ENCODE measurements at places on chromosomes 1 and 21.

GRCh38 chr1:28282426-28283407, 23.4 kb downstream of the SESN2 start:
- no peak for DNase-seq

DNA sequence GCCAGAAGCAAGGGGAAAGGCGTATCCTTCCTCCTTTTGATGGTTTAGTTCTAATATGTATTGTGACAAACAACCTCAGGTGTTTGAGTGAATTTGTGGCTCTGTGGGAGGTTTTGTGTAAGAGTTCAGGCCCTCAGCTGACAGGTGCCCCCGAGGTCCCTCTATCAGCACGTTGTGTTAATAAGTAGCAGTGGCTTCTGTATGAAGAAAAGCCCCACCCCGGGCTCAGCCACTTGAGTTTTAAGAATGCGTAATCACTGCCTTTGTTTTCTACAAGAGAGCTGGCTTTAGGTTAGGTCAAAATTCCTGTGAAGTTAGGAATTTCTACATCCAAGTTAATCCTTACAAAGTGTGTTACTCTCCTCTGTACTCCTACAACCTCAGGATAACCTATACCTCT, 92.4 kb upstream of the PGBD5 start:
- DNase-seq: no peak

DNA sequence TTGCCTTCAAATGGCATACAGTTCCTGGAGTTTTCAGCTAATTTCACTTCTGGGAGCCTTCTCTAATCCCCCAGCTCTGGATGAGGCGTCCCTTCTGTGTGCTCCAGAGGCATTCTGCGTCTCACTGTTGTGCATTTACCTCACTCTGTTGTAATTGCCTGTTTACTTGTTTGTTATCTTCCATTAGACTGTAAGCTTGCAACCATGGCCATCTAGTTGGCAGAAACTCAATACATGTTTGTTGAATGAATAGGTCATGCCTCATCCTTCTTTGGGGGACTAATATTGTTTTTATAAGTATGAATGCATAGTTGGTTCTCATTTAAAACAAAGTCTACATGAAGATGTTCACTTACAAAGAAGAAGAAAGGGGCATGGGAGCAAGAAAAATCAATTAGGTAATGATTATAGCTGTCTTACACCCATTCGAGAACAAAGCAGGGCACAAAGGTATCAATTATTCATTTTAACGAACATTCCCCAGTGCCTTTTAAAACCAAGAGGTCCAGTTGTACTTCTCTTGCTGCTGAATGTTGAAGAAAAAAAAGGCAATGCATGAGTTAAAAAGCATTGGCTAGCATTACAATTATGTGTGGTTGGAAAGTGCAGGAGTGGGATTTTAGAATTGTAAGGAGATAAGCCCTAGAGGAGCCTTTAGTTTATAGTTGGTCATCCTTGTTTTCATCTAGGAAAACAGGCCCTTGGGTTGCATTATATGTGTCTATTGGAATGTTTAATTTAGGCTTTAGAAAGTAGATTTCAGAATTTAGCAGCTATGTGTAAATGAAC, 6.0 kb downstream of the RGL1 start:
- DNase-seq: no peak

GRCh38 chr21:45538381-45539045, 3.7 kb downstream of the SLC19A1 start:
- no peak for DNase-seq

DNA sequence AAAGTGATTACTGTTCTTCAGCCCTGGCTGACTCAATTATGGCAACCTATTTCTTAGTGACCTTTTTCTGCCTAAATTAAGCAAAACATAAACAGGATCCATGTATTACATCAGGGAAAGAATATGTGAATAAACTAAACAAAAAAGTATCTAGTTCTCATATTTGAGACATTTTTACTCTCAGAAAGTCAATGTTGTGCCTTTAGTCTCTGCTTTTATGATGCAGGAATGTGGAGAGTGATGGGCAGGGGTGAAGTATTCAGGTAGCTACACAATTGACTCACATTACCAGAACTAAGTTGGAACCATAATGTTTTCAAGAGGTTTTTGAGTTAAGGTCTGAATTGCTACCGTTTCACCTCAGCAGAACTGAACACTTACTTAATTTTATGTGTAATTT, 462.7 kb upstream of the CXADR start:
- no peak for DNase-seq

GRCh38 chr1:177282976-177283375, 112.2 kb downstream of the BRINP2 start:
- DNase-seq: no peak

- no peak for DNase-seq
Measured at GRCh38 chr1:183804387-183804786, 533 bp upstream of the RGL1 start.

GRCh38 chr1:24920533-24920925, 9.5 kb downstream of the RUNX3 start:
- DNase-seq: no peak

- no peak for DNase-seq
Measured at GRCh38 chr1:231272880-231273279, 31.9 kb downstream of the GNPAT start.

- no peak for DNase-seq
Measured at GRCh38 chr1:202505356-202505755, 156.9 kb downstream of the PPP1R12B start.

GRCh38 chr1:9234223-9235095, at the start of gene H6PD:
H6PD (plus strand) TSS chr1:9234774; CDS start chr1:9244935, 10,161 bp downstream.
- peak; percentile 83 for DNase-seq

- no peak for DNase-seq
Measured at GRCh38 chr1:173447224-173447623, 29.9 kb upstream of the PRDX6 start.

GRCh38 chr1:36572142-36572715, 89.5 kb upstream of the CSF3R start:
- DNase-seq: no peak

GRCh38 chr1:119873135-119874015, 22.9 kb downstream of the ADAM30 start:
- DNase-seq: no peak
